ENCODE measurements at places on chromosomes 16 and 17.

DNA sequence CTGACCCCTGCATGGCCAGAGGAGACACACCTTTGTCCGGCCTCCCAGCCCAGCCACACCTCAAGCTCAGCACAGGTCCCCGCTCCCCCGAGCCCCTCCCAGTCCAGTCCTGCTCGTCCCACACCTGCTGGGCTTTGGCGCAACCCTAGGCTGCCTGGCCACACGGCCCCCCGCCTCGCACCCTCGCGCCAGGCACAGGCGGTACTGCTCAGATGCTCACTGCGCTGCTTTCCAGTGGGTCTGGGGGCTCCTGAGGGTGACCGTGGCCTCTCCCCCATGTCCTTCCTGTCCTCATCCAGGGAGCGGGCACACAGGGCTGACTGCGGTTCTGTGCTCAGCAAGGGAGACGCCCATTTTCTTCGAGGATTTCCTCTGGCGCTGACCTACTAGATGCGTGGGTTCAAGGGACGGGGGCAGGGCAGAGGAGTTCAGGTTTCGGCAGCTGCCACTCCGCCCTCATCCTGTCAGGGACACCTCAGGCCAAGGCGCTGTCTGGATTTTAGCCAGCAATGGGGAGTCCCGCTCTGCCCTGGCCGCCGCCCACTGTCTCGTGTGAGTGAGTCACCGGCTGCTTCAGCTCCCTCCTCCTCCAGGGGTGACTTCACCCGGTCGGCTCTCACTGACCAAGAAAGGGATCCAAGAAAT is 118.0 kb upstream of the ZNF469 start:
- peak; percentile 55 for DNase-seq

- no peak for DNase-seq
These were observed 9.4 kb downstream of the MLKL start for GRCh38 chr16:74691093-74691855.

GRCh38 chr17:964876-965275 is 14.7 kb downstream of the NXN start:
- DNase-seq = no peak

- no peak for DNase-seq
These were observed 12.6 kb downstream of the ACTG1 start for GRCh38 chr17:81500047-81500446.

DNA sequence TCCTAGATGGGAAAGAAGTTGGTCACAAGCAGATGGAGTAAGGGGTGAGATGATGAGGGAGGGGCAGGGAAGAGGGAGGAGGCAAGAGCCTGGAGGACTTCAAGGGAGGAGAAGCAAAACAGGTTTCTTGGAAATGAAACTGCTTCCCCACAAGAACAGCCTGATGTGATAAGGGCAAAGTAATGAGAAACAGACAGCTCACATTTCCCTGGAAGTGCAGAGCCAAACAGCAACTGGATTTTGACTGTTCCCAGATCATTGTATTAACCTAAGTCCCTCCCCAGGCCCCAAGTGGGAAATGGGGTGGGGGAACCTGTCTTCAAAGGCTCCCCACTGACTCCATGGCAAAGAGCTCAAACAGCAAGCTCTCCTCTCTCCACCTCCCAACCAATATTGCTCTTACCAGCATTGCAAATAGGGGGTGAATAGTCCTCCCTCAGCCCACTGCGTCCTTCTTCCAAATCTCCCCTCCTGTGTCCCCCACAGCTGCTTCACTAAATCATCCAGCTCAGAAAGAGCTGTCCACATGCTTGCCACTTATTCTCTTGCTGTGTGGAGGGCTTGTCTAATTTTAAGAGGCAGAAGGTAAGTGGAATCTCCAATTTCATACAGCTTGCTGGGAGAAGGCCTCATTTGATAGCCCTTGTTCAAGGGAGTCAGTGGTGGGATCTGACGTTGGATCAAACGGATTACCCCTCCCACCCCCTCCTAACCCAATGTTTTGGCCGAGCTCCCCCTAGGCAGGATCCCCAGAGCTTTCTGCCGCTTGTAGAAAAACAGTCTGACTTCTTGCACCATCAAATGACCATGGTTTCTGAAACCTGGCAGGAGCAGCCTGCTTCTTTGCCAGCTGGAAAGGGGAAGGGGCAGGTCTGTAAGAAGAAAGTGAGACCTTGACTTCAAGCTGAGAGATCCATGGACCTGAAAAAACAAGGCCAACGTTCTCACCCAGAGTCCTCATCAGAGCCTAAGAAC is 56.3 kb upstream of the SMIM36 start:
- DNase-seq = no peak

DNA sequence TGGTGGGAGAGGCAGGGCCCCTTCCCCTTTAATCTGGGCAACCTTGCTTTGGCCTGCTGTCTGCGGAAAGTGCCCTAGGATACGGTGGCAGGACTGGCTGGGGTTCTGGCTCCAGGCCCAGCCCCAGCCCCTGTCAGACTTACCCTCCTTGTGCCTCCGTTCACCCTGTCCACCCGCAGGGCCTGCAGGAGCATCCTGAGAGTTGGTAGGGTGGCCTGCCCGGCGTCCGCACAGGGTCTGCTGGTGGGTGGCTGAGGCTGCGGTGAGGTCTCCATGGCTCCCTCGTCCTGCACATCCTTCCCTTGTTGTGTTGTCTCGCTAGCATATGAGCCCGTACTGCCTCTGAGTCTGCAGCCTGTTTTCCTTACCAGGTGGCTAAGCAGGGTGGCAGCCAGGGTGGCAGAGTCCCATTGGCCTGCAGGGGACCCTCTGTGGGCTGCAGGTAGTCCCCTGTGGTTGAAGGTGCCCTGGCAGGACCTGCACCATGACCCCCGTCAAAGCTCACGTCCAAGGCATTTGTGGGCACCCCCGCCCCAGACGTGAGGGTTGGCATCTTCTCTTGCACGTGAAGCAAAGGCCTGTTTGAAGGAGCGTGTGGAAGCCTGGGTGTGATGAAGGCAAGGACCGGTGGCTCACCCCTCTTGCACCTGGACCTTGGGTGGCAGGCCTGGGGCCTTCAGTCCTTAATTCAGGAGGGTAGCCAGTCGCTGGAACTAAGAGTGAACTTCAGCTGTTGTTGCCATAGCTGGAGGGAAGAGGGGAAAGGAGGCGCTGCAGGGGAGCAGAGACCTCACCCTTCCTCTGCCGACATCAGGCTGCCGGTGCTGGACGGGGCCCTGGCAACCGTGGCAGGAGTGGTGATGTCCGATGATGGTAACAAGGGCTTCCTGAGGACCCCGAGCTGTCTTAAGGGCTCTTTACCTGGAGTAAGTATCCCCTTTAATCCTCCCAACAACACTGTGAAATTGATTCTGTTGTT is 293.7 kb downstream of the SEC14L1 start:
- DNase-seq = peak; percentile 48

- DNase-seq = no peak
These were observed 158.3 kb downstream of the NTN1 start for GRCh38 chr17:9179602-9180001.

DNA sequence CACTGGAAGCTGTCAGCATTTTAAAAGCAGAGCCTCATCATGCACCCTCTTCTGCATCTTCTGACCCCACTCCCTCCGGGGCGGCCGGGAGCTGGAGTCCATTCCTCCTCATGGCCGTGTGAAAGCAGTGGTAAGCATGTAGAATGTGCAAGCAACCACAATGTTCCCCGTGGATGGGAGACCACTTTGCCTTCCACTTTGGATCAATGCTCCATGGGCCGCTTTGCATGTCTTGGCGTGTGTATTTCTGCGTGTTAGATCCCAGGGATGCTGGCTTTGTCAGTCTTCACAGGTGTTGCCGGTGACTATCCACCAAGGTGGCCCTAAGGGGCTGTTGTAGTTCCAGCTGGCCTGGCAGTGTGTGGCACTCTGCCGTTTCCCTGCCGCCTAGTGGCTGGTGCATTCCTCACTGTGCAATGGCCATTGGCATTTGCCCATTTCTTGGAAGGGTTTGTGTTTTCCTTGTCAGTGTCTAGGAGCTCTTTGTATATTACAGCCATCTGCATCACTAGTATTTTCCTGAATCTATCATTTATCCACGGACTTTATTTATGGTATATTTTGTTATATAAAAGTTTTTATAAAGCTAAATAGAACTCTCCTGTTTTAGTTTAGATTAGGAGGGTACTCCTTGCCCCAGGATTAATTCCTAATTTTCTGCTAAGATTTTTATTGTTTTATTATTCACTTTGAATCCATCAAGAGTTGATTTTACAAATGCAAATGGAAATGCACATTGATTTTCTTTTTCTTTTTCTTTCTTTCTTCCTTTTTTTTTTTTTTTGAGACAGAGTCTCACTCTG is 5.8 kb upstream of the ALDH3A1 start:
- no peak for DNase-seq

GRCh38 chr17:75319904-75320691 is 30.9 kb upstream of the SLC25A19 start:
- no peak for DNase-seq

DNA sequence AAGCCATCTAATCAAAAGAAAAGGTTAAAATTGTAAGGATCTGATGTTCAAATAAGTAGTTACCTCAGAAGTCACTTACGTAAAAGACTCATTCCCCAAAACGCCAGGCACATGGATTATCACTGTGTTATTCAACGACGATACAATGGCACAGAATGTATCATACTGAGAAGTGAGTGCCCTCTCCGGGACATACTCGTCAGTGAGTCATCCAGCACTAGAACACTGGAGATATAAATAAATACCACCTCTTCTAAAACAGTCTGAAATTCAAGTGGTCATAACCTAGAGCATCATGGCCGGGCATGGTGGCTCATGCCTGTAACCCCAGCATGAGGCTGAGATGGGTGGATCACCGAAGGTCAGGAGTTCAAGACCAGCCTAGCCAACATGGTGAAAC is 24.9 kb downstream of the USP31 start:
- DNase-seq = no peak

DNA sequence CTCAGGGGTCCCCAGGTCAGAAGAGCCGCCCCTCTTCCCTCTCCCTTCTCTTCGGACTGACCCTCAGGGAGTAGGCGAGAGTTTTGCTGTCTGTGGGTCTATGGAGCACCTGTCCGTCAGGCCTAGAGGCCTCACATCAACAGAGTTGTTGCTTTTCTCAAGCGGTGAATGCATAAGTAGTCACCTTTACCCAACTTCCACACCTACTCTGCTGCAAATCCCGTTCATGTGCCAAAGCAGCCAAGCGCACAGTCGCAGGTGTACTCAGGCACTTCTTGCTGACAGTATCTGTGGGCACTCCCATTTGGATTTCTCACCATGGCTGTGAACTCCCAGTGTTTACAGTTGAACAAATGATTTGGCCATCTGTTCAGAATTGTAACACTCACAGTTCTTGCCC is 4.0 kb upstream of the FA2H start:
- no peak for DNase-seq

GRCh38 chr17:34391241-34391640 is 28.2 kb upstream of the CCL1 start:
- no peak for DNase-seq

- DNase-seq = no peak
These were observed at the start of gene ITGA2B for GRCh38 chr17:44389281-44389680. Gene ITGA2B (minus strand): TSS chr17:44389649. CDS start chr17:44389473, 176 bp downstream.

GRCh38 chr17:51830451-51830850 is 328.1 kb downstream of the CA10 start:
- DNase-seq = no peak

- no peak for DNase-seq
These were observed 2.5 kb downstream of the CIAPIN1 start for GRCh38 chr16:57444711-57445110.

GRCh38 chr17:78724999-78725398 is 57.1 kb downstream of the CYTH1 start:
- DNase-seq = no peak

- DNase-seq = no peak
These were observed 115.2 kb upstream of the CNTNAP4 start for GRCh38 chr16:76162046-76162445.

DNA sequence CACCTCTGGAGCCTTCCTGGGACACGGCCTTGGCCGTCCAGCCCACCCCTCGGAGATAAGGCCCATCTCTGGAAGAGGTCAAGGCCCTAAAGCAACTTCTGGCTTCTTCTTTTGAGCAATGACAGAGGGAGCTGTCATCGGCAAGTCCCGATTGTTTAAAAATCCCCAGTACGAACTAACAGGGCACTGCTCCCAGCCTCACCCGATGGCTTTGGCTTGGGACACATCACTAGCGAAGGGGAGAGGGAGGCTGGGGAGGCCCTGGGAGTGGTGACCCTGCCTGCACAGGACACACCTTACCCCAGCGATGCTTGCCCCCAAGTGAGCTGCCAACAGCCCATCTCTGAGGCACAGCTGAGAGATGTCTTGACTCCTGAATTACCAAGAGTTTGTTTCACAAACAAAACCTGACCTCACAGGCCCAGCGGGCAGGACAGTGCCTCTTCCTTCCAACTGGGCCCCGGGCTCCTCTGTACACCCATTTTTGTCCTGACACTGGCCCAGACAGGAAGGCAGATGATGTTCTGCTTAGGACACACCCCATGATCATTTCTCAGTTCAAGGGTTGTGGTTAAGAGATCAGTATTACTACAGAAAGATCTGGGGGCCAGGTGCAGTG is 4.8 kb downstream of the SYNGR2 start:
- DNase-seq = no peak

- DNase-seq = peak; percentile 89
These were observed at the start of gene ALDH3A2 for GRCh38 chr17:19648475-19649273. Gene ALDH3A2 (plus strand): TSS chr17:19648751. CDS start chr17:19648972, 221 bp downstream.

DNA sequence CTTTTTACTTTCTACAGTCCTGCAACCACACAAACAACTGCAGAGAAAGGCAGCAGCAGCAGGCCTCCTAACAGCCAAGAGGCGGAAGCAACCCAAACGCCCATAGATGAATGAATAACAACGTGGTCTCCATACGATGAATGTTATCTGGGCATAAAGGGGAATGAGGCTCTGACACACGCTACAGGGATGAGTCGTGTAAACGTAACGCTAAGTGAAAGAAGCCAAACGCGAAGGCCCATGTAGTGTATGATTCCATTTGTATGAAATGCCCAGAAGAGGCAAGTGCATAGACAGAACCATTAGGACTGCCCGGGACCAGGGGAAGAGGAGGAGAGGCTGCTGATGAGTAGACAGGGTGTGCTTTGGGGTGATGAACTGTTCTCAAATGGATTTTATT is 94.8 kb upstream of the DNAH17 start:
- no peak for DNase-seq

GRCh38 chr17:29591737-29592608 is 959 bp upstream of the ANKRD13B start:
- DNase-seq = peak; percentile 83

- no peak for DNase-seq
These were observed 25.5 kb downstream of the NSMCE1 start for GRCh38 chr16:27242868-27243590.

DNA sequence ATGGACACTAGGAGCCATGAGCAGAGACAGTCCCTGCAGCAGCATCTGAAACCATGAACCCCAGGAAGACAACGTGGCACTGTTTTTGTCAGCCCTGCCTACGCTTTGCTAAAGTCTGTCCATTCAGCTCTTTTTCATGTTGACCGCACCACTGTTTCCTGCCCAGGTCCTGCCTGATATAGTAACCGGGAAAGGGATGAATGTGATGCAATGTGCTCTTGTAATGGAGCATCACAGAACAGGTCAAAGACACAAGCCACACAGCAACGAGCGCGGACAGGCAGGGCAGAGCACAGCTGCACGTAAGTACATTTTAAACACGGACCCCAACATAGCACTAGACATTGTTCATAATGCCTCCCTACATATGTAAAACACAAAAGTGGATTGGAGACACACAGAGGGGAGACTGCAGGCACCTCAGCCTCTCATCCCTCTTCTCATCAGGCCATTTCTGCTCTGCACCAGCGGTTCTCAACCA is 16.9 kb upstream of the TNFRSF13B start:
- DNase-seq = no peak

GRCh38 chr16:2331931-2332267 is 8.6 kb downstream of the ABCA3 start:
- DNase-seq = no peak

GRCh38 chr16:72371307-72372086 is 199.5 kb upstream of the PMFBP1 start:
- no peak for DNase-seq

Measured in CD8-positive, alpha-beta memory T cell (primary cell).